ENCODE measurements at places on chromosomes 13 and 19.

DNA sequence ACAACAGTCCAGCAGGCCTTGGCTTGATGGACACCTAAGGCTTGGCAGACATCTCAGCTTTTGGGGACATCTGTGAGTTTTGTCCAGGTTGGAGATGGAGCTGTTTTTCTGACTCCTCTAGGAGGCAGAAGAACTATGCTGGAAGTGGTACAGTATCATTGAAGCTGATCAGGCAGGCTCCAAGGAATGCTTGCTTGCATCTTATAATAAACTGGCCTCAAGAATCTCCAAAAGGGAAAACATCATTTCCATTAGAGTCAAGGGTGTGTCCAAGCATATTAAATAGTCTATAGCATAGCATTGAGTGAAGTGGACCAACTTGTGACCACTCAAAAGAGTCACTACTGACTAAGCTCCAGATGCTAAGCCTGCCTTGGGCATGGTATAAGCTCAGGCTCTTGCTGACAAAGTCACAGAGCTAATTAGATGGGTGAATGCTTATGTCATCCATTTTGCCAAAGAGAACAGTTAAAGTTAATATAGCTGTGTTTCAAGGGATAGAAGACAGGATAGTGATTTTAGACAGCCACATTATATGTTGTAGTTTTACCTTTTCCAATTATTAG, 216.0 kb downstream of the DNAJC15 start:
- no peak for DNase-seq

DNA sequence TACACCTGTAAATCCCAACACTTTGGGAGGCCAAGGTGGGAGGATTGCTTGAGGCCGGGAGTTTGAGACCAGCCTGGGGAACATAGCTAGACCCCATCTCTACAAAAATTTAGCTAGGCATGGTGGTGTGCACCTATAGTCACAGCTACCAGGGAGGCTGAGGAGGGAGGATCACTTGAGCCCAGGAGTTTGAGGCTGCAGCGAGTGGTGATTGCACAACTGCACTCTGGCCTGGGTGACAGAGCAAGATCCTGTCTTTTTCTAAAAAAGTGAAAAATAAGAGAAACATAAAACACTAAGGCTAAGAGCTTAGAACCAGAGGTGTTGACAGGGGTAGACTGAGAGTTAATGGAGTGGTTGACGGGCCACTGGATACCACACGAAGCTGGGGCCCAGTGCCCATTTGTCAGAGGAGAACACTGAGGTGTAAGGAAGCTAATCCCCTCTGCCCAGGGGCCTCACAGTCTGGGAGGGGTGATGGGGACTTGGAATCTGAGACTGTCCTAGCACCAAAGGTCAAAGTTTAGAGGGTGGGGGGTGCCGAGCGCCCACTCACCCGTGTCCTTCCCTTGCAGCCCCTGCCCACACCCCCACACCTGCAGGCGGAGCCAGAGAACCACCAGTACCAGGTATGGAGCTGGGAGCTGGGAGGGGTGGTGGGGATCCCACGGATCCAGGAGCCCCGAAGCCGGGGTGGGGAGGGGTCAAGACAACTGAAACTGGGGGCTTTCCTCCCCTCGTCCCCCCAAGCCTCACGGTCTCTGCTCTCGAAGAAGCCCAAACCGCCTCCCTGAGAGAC, 10.9 kb downstream of the CEACAM19 start:
- no peak for DNase-seq

DNA sequence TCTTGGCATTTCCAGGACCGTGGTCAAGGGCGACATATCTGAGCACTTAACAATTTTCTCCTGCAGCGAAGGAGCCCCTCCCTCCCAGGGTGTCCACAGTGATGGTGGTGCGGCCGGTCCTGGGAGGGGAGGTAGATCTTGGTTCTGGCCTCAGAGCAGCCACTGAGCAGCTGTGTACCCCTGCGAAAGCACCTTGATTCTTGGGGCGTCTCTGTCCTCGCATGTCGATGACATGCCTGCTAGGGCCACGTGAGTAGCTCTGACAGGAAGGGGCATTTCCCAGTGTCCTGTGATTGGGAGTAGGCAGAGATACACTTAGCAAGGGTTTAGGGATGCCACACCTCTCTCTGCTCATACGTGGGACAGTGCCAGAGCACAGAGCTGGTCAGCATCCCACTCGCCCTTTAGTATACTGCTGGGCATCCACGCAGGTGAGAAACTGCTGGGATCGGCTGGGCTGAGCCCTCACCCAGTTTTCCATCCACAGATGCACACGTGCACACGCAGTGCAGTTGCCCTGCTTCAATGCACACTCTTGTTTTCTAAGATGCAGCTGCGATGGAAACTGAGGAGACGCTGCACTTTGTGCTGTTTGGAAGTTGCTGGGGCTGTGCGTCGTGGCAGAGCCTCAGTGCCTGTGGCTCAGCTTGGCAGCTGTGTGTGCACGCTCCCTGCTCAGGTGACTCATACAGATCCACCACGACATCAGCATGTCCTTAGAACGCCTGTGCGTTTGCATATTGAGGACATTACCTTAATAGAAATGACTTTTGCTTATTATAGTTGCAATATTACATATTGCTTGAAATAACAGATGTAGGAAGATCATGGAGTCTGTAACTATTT, 66.8 kb downstream of the TEX29 start:
- DNase-seq, result no peak

DNA sequence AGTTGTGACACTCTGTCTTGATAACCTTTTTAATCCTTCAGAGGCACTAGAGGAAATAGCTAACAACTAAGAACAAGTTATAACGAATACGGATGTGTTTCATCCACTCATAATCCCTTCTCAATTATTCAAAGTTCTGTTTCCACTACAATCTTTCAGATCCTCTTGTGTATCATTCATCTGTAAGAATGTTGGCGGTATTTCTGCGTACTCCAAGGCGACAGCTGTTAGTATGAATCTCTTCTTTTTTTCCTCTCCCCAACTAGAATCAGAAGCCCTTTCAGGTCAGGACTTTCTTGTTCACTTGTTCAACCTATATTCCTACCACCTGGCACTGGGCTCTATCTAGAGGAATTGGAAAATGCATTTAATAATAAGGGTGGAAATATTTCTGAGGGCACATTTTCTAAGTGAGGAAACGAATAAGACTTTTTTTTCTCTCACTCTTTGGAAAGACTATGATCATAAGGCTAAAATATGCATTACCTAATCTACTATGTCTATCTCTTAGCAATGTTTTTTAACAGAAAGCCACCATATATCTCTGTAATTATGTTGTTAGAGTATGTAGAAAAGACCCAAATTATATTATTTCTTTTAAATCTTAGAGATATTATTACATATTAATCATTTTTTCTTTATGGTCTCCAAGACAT, 492.9 kb downstream of the PCDH20 start:
- DNase-seq, result no peak

DNA sequence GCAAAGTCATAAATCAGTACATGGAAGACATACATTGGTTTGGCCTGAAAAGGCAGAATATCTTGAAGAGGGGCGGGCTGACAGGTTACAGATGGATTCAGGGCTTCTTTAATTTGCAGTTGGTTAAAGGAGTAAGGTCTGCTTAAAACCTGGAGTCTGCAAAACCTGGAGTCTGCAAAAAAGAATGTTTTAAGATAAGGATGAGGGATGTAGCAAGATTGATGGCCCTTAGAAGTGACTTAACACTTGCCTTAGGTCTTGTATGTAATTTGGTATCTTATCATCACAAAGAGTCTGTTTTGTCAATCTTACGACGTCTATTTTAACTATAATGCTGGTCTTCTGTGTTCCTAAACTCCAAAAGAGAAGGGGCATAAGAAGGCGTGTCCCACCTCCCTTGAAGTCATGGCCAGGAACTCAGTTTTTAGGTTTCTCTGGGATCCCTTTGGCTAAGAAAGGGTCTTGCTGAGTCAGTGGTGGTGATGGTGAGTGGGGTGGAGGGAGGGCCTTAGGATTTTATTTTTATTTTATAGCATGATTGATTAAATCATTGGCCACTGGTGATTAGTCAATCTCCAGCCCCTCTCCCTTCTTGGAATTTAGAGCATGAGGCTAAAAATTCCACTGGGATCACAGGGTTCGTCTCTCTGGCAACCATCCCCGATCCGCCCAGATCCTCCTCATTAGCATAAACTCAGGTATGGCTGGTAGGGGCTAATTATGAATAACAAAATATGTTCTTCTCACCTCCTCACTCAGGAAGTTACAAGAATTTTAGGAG, 10.1 kb upstream of the HAS1 start:
- DNase-seq, result no peak

GRCh38 chr19:33199441-33200265, 5.5 kb downstream of the LRP3 start:
- DNase-seq, result peak; percentile 69

- DNase-seq, result no peak
Observed at GRCh38 chr19:434152-434960, 25.4 kb upstream of the C2CD4C start.

- no peak for DNase-seq
Observed at GRCh38 chr13:74320282-74320681, 186.1 kb upstream of the KLF12 start.

DNA sequence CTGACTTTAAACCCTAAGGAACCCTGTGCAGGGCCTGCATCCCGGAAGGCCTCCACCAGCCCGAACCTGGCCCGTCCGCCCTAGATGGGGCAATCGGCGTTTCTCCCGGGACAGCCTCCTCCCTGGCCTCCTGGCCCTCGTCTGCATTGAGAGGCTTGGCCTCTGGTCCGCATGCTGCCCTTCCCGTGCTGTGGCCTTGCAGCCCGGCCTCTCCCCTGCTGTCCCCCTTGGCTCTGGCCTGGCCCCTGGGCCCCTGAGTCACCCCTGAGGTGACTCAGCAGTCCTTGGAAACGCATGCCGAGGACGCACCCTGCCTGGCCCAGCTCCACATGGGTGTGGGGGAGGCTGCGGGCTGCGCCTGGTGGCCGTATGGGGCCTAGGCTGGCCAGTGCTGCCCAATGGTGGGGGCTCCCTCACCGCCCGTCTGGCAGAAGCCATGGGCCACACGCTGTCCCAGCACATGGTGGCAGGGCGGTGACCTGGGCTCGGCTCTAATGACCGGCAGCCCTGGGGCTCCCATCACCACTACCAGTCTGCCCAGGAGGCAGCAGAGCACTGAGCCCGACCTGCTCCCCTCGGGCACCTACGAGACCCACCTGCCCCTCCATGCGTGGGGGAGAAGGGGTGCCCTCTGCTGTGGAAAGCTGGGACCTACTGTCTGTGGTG, 25.7 kb downstream of the SH3GL1 start:
- DNase-seq, result no peak

GRCh38 chr19:33473653-33474305, 47.8 kb downstream of the PEPD start:
- DNase-seq, result no peak

GRCh38 chr13:86986448-86986847, 684.7 kb upstream of the SLITRK5 start:
- DNase-seq, result no peak

DNA sequence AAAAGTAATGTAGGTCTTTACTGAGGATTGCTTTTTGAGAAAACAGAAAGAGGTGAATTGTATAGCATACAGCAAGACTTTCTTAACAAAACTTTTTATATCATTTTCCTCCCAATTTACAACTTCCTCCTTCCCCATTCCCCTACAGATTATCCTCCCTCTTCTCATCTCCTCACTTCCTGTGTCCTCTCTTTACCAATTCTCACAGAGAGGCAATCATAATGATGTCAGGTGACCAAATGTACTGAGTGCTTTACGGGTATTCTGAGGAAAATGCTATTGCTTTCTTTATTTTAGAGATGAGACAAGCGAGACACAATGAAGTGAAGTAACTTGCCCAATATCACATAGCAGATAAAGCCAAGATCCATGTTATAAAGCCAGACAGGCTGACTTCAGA, 1.7 kb upstream of the MTMR6 start:
- no peak for DNase-seq

GRCh38 chr19:41525989-41526388, 50.0 kb upstream of the CEACAM21 start:
- no peak for DNase-seq

GRCh38 chr19:42064432-42064831, 5.6 kb downstream of the GRIK5 start:
- DNase-seq, result no peak

DNA sequence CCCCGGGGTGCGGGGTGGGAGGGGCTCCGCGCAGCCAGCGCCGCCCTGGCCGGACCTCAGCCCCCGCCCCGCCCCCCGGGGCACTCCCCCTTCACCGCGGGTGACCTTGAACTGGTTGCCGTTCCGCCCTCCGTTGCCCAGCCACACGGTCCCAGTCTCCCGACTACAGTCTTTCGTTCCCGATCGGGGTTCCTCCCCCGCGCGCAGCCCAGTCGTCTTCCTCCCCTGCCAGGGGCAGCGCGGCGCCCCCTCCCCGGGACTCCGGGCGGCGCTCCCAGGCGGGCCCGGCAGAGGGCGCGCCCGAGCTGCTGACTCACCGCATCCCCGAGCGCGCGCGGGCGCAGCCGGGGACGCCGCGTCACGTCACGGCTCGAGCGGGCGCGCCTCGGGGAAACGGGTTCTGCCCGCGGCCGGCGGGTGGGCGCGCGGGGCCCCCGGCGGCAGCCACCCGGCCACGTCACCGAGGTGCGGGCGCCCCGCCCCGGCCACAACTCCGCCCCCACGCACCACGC, 459 bp downstream of the MIDN start:
- no peak for DNase-seq

DNA sequence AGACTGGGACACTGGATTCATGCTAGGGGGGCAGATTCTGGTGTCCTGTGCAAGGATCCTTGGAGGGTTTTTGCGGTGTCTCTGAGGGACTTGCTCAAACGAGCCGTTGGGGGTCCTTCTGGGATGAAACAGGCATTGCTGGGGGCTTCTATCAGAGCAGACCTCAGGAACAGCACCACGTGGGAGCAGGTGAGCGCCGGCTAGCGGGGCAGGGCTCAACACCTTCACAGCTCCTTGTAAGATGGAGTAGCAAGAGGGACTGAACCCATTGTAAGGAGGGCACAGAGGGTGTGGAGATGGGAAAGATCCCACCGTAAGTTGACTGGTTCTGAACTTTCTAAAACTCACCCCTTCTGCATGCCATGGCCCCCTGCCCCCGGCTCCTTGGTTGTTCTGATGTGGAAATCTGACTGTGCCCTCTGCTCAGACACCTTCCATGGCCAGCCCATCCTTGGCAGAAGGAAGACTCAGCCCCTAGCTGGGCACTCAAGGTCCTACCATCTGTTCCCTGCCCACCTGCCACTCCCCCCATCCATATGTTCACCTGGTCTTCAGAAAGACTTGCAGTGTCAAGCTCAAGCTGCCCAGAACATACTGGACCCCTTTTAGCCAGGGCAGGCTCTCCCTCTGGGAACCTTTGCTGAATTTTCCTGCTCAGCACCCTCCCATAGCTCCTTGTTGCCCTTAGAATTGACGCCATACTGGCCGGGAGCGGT, 1.2 kb downstream of the SLC27A1 start:
- no peak for DNase-seq

GRCh38 chr19:28296506-28296905, 916.4 kb downstream of the UQCRFS1 start:
- no peak for DNase-seq
